Fibroblast of skin of scalp (primary cell): ENCODE measurements at places on chromosomes 7 and 10.
A peak's percentile ranks its signal among the peaks of the same experiment; 100 is the strongest.

GRCh38 chr7:114141415-114141814 is 222.6 kb upstream of the PPP1R3A start:
- DNase-seq, result no peak

DNA sequence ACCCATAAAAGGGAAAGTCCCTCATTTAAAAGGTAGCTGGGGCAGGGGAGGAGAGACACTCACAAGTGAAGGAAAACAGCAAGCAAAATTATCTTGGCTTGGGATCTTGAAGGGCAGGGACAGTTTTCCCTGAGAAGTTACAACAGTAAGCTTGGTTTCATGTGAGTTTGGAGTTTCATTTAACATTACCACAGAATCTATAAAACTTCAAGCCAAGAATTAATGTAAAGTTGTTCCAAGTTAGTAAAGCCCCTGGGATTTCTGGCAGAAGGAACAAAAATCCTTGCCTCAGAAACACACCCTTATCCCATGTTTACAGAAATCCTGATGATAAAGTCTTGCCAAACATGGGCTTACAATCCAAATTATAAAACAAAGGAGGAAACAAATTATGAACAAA is 19.2 kb downstream of the CRPPA start:
- no peak for DNase-seq

DNA sequence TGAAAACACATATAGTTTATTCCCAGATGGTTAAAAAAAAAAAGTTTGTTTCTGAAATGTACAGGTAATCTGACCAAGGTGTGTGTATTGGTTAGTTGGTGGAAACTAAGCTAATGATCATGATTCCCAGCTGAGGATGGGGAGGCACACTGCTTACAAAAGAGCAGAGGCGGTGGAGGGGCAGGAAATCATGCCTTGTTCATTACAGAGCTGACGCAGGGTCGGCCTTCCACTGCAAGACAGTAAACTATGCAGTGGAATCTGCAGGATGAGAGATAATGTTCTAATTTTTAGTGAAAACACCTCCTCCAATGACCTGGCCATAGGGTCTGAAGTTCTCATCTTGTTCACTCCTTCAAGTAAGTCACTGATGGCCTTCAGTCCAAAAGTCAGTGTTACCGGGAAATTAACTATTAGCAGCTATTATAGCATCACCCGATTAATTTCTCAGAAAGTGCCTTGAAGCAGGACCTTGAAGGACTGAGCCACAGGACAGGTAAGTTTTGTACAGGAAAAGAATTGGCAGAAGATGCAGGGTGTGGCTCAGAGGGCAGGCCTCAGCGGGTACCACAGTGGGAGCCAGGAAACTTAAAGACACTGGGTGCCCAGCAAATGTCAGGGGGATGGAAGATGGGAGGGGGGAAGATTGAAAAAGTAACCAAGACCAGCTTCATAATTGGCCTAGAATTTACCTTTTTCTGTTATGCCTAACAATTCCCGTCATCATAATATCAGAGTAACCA is 36.0 kb downstream of the MYOF start:
- DNase-seq, result no peak

DNA sequence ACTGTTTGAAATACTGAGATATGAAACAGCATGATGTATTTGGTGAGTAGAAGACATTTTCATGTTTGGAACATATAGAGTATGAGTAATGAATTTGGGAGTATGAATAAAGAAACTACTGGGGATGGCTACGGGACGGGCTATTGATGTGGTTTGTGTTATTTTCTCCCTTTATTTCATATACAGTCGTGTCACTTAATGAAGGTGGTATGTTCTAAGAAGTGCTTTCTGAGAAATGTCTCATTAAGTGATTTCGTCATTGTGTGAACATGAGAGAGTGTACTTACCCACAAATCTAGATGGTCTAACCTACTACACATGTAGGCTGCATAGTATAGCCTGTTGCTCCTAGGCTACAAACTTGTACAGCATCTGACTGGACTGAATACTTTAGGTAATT is 106.3 kb downstream of the CCNY start:
- no peak for DNase-seq

DNA sequence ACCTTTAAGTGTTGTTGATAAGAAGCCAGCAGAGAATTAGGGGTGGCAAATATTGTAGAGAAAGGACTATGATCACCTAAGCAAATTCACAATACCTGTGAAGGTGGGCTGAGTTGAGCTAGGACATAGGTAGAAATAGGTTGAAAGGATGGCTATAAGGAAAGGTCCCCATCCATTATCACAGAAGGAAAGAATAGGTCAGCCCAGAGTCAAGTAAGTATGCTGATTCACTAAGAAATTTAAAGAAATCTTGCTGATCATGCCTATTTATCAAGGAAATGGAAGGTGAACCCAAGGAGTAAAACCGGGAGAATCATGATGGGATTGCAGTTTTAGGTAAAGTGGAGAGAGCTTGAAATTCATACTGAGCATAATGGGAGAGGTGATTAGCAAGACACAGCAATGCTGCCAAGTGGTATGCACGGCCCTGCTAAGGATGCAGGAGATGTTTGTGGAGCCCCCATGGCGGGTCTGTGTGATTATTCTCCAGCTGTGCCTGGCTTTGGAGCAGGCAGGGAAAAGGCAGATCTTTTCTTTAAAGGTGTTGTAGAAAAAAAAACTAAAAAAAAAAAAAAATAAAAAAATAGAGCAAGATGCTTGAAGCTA is 399.4 kb downstream of the PLXDC2 start:
- no peak for DNase-seq

- no peak for DNase-seq
Observed at GRCh38 chr10:78404296-78404695, 370.6 kb downstream of the RPS24 start.

GRCh38 chr10:46245381-46245900 is 41.4 kb upstream of the ANTXRL start:
- DNase-seq, result no peak

DNA sequence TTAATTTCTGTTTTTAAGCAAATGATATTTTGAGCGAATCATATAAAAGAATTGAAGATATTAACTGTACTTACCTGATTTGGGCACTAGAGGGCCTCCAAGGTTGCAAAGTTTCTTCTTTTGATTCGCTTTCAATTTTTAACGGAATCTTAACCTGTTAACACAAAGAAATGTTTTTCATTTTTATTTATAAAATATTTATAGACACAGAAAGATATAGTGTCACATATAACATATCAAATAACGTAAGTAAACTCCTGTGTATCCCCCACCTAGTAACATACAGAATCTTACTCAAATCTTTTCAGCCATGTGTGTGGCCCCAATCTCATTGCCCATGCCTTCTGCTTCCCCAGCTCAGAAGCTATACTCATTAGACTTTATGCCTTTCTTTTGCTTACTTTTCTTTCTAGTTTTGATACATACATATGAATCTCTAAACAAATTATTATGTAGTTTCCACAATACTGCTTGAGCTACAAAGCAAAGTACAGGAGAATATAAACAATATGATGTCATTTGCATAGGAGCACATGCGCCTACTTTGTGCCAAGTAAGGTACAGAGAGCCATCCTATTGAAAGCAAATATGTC is 49.5 kb upstream of the ZPBP start:
- peak; percentile 37 for DNase-seq

DNA sequence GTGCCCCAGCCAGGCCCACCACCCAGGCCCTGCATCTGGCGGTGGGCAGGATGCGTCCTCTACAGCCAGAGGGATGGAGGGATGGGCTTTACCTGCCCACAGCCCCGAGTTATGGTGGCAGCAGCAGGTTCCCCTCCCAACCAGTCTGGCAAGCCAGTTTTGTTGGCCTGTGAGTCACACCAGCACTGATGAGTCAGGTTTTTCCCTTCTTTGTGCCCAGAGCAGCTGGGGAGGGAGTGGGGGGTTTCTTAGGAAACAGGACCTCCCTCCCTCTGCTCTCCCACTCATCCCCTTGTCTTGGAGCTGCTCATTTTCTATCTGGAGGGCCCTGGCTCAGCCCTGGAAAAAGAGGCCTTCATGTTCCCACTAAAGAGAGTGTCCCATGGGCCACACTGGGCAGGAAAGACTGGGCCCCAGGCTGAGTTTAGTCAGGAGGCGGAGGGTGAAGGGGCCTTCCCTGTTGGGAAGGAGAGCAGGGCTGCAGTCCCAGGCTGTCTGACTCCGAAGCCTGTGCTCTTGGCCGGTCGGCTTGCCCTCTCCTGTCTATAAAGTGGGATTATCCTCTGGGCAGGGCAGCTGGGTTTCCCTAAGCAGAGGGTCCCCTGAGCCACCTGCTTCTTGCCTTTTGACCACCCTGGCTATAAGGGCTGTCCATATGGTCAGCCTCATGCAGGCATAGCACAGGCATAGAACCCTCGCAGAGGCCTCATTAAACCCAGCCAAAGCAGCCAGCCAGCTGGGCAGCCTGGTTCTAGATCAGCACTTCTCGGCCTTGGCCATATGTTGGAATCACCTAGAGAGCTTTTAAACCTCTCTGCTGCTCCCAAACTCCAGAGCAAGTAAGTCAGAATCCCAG is 30.2 kb upstream of the ANKRD2 start:
- DNase-seq, result peak; percentile 91

- no peak for DNase-seq
Observed at GRCh38 chr7:107267138-107267537, 98.3 kb downstream of the HBP1 start.

- DNase-seq, result no peak
Observed at GRCh38 chr10:112938808-112939482, 11.1 kb upstream of the TCF7L2 start.

GRCh38 chr7:73900286-73900685 is 39.3 kb downstream of the TMEM270 start:
- peak; percentile 62 for DNase-seq
